ENCODE measurements at places on chromosomes 6 and 20.

- DNase-seq, result no peak
These were observed 37.0 kb upstream of the IER3 start for GRCh38 chr6:30781395-30781742.

GRCh38 chr20:31923388-31924331 is 28.2 kb downstream of the PDRG1 start:
- DNase-seq, result no peak

DNA sequence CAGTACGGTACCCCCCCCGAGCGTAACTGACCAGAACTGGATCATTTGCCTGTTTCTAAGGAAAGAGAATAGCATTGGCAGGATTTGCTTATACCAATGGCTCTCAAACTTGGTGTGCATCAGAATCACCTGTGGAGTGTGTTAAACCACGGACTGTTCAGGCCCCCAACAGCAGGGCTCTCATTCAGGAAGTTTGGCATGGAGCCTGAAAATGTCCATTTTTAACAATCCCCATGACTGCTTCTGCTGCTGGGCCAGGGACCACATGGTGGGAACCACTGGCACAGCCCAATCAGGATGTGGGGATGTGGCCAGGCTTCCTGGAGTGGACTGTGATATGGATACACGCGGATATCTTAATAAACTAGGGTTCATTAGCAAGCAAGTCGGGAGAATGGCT is 53.9 kb downstream of the GTF2H5 start:
- DNase-seq, result no peak

DNA sequence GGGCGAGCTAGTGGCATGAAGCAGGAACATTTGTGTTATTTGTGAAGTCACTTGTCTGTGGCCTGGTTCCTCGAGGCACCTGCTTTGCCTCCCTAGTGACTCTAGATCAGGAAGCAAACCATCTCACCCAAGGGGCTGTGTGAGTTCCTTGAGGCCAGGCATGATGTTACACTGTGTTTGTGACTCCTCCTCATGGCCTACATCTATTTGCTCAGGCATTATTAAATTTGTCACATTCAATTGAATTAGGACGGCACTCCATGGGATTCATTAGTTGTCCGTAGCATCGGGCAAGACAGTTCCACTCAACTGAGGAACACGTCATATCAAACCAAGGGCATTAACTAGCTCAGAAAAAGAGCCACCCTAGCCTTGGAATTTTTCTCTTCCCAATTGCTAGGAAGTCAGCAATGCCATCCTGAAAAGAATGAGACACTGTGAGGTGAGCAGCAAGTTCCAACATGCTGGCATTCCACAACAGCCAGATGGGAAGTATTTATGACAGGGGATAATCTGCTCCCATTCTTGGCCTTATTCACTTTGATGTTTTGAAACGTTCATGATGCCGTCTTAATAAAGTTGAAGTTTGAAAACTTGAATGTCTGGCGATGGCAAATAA is 17.2 kb downstream of the TMEM200A start:
- DNase-seq, result no peak

DNA sequence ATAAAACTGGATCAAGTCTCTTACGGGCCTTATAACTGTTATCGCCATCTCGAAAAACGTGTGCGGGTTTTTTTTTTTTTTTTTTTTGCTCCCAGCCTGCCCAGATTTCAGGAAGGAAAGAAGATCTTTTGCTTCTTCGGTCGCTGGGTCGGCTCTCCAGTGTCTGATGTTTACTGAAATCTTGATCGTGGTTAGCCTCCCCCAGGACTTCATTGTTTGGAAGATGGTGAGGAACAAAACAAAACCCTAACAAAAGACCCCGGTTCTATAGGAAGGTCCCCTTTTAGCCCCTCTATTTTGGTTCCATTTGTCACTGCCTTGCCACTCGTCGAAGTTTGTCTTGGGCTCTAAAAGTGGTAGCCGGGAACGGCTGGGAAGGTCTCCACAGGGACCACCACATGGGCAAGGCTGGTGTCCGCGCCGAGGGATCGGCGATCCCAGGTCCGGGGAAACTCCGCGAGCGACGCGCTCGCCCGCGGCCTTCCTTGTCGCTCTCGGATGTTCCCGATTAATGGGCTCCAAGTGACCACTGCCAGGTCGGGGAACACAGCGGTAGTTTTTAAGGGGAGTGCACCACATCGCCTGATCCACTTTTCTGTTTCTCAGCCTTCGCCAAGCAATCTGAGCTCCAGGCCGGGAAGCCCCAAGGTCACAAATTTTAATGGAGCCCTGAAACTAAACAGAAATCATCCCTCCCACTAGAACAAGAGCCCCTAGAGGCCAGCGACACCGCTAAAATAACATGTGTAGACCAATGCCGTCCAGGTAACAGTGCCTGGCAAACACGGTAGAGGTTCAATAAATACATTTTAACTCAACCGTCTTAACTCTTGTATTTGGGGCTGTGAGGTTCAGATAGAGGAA is 27.0 kb downstream of the TRIM27 start:
- DNase-seq, result peak; percentile 46

DNA sequence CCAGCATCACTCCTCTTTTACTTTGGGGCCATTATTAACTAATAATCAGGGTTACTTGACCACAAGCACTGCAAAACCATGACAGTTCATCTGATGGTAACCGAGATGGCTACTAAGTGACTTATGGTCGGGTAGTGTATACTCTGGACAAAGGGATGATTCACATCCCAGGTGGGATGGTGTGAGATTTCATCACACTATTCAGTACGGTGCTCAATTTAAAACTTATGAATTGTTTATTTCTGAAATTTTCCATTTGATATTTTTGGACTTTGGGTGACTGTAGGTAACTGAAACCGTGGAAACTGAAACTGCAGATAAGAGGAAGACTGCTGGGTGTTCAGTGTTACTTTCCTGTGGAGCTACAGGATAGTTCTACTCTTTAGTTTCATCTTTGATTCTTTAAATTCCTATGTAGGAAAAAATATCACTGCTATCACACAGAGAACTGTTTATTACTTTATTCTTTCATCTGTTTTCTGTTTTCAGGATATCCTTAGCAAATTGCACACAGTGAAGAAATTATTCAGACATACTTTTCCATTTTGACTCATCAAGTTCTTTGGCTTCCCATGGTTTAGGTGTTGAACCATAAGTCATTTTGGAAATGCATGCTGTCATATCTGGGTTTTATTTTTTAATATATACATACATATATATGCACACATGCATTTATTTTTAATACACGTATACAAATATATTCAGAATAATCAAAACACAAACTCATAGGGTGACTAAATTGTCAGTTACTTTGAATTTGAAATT is 59.1 kb upstream of the C20orf144 start:
- no peak for DNase-seq

Measured in stimulated activated CD4-positive, alpha-beta T cell treated with anti-CD3 and anti-CD28 coated beads, Interleukin-1b, Interleukin-23, amount 100 ng/mL, for 48 hours (primary cell).